ENCODE measurements at places on chromosomes 4 and X.
A peak's percentile ranks its signal among the peaks of the same experiment; 100 is the strongest.

- no peak for DNase-seq
These were observed 8.2 kb downstream of the NAA11 start for GRCh38 chr4:79317711-79318110.

DNA sequence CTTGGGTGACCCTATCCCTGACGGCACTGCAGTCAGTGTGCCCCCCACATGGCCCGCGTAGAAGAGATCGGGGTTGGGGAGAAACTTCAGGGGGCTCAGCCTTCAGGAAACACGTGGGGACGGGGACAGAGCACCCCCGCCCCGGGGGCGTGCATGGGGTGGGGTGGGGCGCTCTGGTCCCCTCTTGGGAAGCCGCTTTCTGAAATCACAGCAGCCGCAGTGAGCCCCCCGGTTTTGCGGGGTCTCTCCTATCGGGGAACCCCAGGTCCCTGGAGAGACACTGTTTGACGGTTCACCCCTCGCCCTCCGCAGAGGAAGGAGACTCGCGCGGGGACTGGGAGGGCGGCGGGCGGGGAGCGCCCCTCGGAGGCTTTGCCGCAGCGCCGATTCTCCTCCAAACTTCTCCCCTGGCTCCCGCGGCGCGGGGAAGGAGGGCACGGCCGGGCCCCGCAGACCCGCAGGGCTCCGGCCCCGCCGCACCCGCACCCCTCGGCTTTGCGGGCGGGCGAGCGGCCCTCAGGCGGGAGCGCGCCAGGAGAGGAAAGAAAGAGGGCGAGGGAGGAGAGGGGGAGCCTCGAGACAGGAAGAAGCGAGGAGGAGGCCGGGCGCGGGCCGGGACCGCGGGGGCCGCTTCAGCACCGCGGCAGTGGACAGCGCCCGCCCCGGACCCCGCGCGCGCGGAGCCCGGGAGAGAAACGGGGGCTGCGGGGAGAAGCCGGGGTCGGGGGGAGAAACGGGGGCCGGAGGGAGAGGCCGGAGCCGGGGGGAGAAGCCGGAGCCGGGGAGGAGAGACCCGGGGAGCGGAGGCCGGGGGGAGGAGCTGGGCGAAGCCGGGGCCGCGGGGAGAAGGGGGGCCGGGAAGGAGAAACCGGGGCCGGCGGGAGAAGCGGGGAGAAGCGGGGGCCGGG, 612 bp downstream of the CPLX1 start:
- peak; percentile 17 for DNase-seq

- peak; percentile 8 for DNase-seq
These were observed 408 bp downstream of the TMEM33 start for GRCh38 chr4:41935652-41936021.

- no peak for DNase-seq
These were observed 29.4 kb downstream of the IRF2 start for GRCh38 chr4:184444953-184445309.

DNA sequence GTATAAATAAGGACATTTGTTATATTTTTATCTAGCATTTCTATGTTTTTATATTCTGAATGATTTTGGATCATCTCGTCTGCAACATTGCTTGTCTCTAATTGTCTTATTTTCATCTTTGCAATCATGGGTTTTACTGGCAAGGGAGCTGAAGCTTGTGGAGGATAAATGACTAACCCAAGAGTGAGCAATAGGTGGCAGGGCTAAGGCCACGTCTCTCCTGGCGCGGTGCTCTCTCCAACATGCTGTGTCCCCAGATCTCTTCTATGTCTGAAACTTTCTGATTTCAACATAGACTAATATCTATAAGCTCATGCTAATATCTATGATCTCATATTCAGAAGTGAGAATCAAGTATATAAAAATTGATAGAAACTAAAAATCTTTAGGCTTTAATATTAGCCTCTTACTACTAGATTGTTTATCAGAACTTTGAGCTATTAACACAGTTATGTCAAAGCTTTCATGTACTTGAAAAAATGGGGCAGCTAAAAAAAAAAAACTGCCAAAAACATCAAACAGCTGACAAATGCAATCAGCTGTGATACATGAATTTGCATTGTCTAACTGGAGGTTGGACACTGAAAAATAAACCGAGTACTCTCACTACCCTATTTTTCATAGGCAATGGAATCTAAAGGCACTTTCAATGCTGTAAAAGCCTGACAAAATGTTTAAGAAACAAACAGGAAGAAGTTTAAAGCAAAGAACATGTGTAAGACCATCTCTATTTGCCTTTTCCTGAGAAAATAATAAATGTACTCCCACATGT, 169.2 kb downstream of the TMA16 start:
- no peak for DNase-seq

All from fibroblast of skin of right biceps (primary cell).